ENCODE measurements at places on chromosomes 2 and 18. TPM values are rescaled to one million over a fixed set of nuclear protein-coding genes. Genes with fewer than 3 reads are reported as not detected.

Gene IMP4
- total RNA-seq, result 97.4 TPM

Gene OTX1
- total RNA-seq, result 0.14 TPM

Gene APCDD1
- 0.09 TPM for total RNA-seq

Gene C18orf32
- 4.4 TPM for total RNA-seq

Gene SLC9A2
- not detected for total RNA-seq

Gene APOB
- total RNA-seq, result under 0.01 TPM

Gene SPOPL
- 20.6 TPM for total RNA-seq

Gene TEKT4
- not detected for total RNA-seq

Gene TYMS
- 7.4 TPM for total RNA-seq

Gene RUFY4
- total RNA-seq, result not detected

Gene TEX44
- total RNA-seq, result not detected

Gene ABCG5
- total RNA-seq, result not detected

Gene KCNF1
- 0.14 TPM for total RNA-seq

Gene UPP2
- total RNA-seq, result not detected

Gene SERPINB11
- total RNA-seq, result not detected

Gene POTEJ
- not detected for total RNA-seq

Gene LAPTM4A
- total RNA-seq, result 214 TPM

Gene UGT1A8
- total RNA-seq, result 0.71 TPM

Gene MAP3K20
- total RNA-seq, result 93.6 TPM

Gene SCYGR8
- total RNA-seq, result not detected

Gene CD226
- total RNA-seq, result 0.85 TPM

Gene FOXI3
- not detected for total RNA-seq

Gene CFAP221
- total RNA-seq, result not detected

Gene TUBB8B
- not detected for total RNA-seq

Gene FASTKD2
- total RNA-seq, result 36.3 TPM

Gene SNTG2
- total RNA-seq, result not detected

Gene ESPNL
- total RNA-seq, result 2.4 TPM

Gene REL
- total RNA-seq, result 2.7 TPM

Gene FOSL2
- 59.2 TPM for total RNA-seq

Gene IFT172
- 33.1 TPM for total RNA-seq

Gene GCG
- total RNA-seq, result 0.14 TPM

Gene IL1R2
- 1.7 TPM for total RNA-seq

Gene KIAA2012
- under 0.01 TPM for total RNA-seq

Gene METTL5
- total RNA-seq, result 36.2 TPM

Gene COL6A3
- 2,143 TPM for total RNA-seq

Gene FBXO48
- 0.28 TPM for total RNA-seq

Gene ATP6V1C2
- under 0.01 TPM for total RNA-seq

Gene B3GNT7
- total RNA-seq, result under 0.01 TPM

Gene PELI1
- total RNA-seq, result 7.0 TPM

Gene TWSG1
- 298 TPM for total RNA-seq

Gene PLGLB2
- total RNA-seq, result 1.1 TPM

Gene ALPP
- total RNA-seq, result not detected

Gene SP110
- 2.7 TPM for total RNA-seq

Gene GLS
- 332 TPM for total RNA-seq

Gene RFX8
- total RNA-seq, result 2.0 TPM

Gene NT5DC4
- total RNA-seq, result not detected

Gene POTEI
- total RNA-seq, result under 0.01 TPM

Gene NEB
- total RNA-seq, result 0.18 TPM

Gene DPYSL5
- total RNA-seq, result not detected
